ENCODE measurements at places on chromosomes 12 and 14. TPM values are rescaled to one million over a fixed set of nuclear protein-coding genes. Genes with fewer than 3 reads are reported as not detected.

CLEC2D gene
- 2.6 TPM for total RNA-seq

DNA sequence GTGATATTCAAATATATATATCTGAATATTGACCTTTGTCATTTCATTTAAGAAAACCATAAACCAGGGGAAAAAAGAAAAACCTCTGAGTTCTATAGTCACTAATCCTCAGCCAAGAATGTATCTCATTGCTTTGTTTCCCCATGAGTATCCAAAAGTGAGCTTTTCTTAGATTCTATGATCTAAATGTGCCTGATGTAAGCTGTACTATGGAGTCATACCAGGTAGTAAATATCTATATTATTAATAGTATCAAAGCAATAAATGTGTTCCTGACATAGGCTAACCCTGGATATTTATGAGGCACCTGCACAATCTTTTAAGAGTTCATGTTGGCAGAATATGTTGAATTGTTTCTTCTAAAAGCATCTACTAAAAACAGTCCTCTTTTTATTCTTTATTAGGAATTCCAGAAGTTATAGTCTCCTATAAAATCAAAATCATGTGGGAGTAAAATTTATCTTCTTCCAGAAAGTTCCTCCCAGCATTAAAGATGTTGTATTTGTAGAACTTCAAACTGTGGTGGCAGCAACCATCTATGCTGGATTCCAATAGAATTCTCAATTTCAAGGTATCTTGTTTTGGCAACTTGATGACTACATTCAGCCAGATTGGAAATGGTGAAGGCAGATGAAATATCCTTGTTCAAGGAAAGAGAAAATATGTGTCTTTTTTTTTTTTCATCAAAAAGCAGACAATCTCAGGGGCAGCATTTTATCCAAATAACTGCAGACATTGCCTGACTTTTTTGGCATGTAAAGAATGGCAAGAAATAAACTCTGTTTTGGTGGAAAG, 139.7 kb upstream of the RASSF8 start:
- DNase-seq, result no peak

DNA sequence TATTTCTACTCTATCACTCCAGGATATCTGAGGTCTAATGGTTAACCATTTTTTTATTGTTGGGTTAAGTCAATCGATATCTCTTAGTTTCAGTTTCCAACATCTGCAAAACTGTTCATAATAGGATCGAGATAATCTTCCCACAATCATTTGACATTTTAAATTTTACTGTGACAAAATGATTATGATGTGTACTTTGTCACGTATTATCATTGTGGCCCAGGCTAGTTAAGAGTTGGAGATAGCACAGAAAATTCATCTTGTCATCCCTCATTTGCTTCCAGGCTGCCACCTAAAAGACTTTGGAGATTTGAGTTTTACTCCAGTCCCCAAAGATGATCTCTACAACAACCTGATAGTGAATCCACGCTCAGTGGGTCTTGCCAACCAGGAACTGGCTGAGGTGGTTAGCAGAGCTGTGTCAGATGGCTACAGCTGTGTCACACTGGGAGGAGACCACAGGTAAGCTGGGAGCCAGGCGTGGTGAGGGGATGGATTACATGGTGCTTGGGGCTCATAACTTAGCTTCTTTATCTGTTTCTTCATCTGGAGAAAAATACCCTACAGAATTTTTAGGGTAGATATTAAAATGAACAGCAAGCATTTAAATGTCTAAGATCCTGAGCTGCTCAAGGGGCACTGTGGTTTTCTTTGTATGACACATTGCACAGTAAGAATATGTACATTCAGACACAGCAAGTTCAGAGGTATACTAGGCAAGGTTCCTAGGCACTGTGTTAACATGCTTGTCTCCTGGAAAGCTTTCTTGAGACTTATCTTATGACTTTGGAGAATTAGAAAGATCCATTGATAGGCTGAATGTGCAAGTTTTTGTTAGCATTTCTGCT, 22.4 kb downstream of the ARG2 start:
- DNase-seq, result no peak

GRCh38 chr12:12817616-12818015, 4.5 kb downstream of the DDX47 start:
- DNase-seq, result no peak

DNA sequence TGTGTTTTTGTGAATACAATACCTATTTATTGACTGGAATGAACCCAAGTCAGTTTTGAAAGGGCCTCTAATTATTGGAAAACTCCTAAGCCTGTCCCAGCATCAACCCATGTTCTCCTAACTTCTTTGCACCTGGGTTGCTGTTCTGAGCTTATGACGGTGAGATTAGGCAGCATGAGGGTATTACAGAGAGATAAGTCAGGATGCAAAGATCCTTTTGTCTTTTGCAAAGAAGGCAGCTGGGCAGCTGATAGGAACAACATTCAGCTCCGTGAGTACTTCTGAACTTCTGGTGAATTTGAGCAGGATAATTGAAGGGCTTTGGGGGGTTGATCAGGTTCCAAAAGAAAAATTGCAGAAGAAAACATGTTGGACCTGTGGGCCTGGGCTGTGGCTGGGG, at the start of gene PDE6H:
TSS of gene PDE6H (plus strand) at position 227 of the 400 bp plus-strand sequence. CDS start 4,971 bp downstream, outside the sequence.
- no peak for DNase-seq

GRCh38 chr14:53193193-53193592, 40.1 kb upstream of the DDHD1 start:
- DNase-seq, result no peak

- DNase-seq, result no peak
Measured at GRCh38 chr12:42283739-42284138, 42.2 kb downstream of the ZCRB1 start.

DNA sequence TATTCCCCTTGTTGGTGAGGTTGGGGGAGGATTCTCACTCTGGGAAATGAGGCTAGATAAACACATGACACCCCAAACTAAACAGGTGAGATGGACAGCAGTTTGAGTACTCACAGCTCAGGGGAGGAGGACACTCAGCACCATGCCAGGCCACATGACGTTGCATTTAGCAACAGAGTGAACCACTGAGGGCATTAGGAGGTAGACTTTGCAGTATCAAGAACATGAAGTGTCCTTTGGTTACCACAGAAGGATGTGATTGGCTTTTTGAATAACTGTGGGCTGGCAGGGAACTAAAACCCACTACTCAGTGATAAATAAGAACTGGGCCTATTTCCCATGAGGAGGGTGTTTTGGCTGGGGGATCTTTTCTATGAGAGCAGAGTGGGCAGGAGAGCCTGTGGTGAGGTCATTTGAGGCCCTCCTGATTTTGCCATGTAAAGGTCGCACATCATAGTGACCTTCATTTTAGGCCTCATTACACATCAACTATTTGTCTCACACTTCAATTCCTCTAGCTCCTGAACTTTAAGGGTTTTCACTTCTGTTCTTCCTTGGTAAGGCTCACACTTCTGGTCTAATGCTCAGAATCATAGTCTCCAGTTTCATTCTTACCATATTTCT, 89.8 kb upstream of the PRKD1 start:
- no peak for DNase-seq

GRCh38 chr12:42679466-42679865, 89.9 kb upstream of the PRICKLE1 start:
- DNase-seq, result no peak

DNA sequence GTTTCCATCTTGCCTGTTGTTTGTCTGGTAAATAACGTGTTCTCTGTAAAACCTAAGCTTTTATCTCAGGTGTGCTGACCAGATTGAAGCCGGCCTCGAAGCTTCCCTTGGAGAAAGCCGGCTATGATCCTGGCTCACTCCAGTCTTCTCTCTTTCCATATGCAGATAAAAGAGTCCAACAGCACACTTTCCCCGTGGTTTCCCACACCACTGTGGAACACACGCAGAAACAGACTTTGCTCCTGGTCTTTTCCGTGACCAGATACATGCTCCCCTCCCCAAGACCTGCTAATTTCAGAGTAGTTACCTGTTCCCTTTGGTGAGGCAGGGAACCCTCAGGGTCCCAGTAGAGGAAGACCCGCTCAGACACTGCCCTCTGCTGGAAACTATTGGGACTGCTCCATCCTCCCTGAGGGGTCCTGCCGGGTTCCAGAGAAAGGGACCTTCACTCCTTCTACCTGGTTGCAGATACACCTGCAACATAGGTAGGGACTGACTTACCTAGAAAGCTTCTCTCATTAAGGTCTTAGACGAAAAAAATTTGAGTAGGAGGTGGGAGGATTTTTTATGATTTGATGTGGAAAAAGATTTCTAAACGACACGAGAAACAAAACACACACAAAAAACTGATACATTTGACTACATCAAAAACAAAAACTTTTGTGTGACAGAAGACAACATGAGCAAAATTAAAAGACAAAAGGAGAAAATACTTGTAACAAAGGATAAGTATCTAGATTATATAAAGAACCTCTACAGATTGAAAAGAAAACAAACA, 415.4 kb upstream of the CCDC196 start:
- peak; percentile 30 for DNase-seq

- no peak for DNase-seq
Measured at GRCh38 chr14:33163109-33163508, 224.4 kb downstream of the NPAS3 start.

DNA sequence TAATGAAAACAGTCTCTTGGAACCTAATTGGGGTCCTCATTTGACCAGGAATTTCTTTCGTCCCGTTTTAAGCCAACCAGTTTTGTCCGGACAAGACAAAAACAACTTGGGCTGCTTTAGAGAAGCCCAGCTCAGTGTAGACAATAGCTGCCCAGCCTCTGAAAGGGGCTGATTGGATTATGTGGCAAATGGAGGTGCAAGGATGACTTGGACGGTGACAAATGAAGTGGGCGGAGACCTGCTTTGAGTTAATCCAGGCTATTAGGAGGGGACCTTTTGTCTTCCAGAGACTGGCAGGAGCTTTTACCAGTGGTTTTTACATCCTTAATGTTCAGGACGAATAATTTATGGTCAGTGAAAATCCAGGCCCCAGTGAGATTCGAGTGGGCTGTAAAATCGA, 4.8 kb downstream of the MEG3 start:
- no peak for DNase-seq

GRCh38 chr12:48003226-48004052, 837 bp downstream of the COL2A1 start:
- DNase-seq, result no peak

- DNase-seq, result no peak
Measured at GRCh38 chr14:71322655-71323250, 415.5 kb downstream of the PCNX1 start.

- no peak for DNase-seq
Measured at GRCh38 chr12:102539651-102540553, 59.5 kb upstream of the IGF1 start.

All from heart right ventricle (tissue), 16 donors.